PC-3 (cell line): ENCODE measurements at places on chromosomes 3 and 15.

GRCh38 chr3:21979706-21980105, 228.7 kb upstream of the ZNF385D start:
- peak; percentile 90 for DNase-seq

DNA sequence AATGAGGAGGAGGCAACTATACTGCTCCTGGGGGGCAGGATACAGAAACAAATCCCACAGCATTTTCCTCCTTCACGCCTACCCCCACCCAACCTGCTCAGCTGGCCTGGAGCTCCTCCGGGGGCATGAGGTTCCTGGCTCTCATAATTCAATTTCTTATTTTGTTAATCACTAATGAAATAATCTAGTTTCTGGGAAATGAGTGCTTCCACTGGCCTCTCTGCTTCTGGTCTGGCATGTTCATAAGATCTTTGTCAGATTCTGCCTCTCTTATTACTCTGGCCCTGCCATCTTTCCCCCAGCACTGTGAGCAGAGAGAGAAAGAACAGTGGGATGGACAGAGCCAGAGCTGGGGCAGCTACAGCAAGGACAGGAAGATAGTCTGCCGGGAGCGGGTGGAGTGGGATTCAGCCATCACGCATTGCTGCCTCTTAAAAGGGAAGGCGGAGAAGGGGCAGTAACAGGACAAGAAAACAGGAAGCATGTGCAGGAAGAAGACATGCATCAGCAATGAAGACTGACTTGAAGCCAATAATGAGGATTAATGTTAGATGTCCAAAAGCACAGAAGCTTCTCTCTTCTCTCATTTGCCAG, 13.6 kb downstream of the RPAP1 start:
- DNase-seq: no peak

DNA sequence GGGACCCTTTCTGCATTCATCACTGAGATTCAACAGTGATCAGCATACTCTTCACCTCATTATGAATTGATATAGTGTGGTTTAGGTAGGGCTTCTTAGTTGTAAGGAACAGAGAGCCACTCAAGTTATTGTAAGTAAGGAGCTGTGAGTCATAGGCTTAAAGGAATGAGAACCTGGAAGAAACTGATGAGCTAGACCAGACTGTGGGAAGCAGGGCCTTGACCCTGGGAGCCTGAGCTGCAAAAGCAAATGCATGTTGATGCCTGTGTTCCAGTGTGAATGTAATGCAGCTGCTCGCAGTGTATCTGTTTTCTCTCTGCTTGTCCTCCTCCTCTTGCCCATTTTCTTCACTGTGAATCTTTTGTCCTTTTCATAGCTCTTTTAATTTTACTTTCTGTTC, 13.6 kb downstream of the ZKSCAN7 start:
- no peak for DNase-seq

GRCh38 chr15:59437142-59437816, 707 bp upstream of the FAM81A start:
- DNase-seq: no peak

DNA sequence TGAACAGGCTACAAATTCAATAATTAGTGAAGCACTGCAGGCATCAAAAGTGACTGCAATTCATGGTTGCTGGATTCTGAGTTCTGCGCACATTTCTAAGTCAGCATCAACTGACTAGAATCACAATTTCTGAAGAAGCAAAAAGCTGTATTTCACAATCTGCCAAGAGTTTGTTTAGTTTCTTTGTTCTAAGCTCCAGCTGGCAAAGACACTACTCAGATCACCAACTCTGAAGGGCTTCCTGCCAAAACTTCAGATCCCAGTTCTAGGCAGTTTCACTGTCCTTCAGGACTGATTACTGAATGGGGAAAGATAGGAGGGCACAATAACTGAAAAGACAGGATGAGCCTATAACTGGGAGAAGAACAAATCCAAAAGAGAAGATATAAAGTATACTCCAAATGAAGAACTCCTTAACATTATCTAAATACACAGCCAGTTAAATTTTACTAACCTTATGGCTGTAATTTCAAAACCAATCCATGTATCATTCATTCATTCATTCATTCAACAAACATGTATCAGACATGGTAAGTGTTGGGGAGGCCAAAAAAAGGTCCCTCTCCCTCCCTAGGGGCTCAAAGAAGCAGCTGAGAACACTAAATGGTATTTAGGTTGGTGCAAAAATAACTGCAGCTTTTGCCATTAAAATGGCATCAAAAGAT, 17.1 kb downstream of the TJP1 start:
- peak; percentile 64 for DNase-seq

DNA sequence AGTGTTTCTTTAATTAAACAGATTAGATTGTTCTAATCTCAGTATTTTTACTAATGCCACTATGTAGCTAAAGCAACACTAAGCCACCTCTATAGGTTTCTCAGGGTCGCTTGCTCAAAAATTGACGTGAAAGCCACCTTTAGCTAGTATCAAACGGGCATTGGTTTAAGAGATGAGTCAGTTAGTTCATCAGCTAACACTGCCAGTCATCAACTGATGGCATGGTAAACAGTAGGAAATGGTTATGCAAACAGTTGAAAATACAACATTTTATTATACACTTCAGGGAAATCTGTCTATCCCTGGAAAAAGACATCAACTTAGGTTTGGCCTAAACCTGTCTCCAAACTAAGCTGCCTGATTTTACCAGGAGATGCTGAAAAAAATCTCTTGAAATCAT, 582.3 kb upstream of the NAALADL2 start:
- DNase-seq: peak; percentile 41

DNA sequence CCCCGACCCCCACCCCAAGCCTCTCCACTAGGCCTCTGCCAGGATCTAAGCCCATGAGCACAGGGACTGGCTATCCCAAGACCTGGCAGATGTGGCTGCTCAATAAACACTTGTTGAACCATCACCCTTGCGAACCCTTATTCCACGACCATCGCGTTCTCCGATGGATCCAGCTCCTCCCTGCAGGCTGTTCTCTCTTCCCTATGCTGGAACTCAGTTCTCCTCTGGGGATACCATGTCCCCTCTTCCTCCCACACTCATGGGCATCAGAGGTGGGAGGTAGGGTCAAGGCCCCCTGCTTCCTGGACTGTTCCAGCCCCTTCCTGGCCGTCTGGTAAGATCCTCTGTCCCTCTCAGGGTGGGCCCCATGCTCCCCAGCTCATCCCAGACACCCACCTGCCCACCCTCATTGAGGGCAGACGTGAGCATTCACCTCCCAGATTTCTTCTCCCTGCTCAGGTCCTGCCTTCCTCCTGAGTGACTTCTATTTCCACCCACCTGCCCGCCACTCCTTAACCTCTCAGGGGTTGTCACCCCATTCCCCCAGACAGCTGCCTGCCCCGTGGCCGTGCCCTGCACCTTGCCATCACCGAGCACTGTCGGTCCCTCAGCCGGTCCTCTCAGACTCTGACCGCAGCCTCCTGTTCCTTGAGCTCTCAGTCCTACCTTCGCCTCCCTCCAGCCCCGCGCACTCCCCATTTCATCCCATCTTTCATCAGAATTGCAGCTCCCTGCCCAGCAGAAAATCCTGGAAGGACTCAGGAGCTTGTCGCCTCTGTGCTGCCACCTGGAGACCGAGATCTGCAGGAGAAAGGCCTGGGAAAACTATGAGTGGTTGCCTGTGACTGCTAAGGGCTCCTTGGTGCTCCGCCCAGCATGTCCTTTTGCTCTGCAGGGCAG, 42.0 kb downstream of the PML start:
- DNase-seq: peak; percentile 69

DNA sequence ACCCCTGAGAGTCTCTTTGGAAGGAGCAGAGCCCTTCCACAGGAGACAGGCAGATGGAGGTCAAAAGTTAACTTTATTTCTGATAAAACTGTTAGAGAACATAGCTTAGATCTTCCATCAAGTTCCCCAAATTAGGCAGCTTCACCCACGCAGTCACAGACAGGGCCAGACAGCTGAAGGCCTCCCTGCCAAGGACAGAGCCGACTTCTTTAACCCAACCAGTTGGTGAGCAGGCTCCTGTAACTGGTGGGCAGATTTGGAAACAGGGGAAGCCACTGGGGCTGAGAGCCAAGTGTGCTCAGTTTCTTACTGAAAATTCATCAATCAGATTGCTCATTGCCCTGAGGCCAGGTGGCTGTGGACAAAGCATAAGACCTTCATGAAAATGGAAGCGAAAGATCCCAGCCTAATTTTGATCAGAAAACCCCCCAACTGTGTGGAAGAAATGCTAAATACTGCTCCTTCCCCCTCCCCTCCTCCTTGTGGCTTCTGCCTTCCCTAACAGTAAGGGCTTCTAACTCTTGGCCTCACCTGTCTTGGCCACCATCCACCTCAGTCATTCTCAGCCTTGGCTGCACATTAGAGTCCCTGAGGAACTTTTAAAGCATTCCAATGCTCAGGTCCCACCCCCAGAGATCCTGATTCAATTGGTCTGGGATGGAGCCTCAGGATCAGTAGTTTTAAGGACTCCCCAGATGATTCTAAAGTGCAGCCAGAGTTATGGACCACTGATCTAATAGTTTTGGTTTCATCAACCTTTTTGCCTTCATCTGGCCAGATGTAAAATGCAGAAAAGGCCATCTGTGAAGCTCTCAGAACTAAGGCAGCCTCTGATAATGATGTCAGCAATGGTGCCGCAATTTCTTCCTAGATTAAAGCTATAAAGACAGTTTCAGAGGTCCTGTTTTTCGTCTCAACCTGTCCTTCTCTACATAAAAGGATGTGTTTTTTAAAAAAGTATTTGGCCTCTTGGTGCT, 11.5 kb downstream of the CLRN1 start:
- no peak for DNase-seq

GRCh38 chr3:31343075-31343474, 189.7 kb upstream of the STT3B start:
- DNase-seq: no peak

- DNase-seq: peak; percentile 98
Observed at GRCh38 chr3:151976211-151977050, 103.0 kb downstream of the SUCNR1 start.

- DNase-seq: peak; percentile 2
Observed at GRCh38 chr3:129599607-129600006, 6.9 kb downstream of the PLXND1 start.

DNA sequence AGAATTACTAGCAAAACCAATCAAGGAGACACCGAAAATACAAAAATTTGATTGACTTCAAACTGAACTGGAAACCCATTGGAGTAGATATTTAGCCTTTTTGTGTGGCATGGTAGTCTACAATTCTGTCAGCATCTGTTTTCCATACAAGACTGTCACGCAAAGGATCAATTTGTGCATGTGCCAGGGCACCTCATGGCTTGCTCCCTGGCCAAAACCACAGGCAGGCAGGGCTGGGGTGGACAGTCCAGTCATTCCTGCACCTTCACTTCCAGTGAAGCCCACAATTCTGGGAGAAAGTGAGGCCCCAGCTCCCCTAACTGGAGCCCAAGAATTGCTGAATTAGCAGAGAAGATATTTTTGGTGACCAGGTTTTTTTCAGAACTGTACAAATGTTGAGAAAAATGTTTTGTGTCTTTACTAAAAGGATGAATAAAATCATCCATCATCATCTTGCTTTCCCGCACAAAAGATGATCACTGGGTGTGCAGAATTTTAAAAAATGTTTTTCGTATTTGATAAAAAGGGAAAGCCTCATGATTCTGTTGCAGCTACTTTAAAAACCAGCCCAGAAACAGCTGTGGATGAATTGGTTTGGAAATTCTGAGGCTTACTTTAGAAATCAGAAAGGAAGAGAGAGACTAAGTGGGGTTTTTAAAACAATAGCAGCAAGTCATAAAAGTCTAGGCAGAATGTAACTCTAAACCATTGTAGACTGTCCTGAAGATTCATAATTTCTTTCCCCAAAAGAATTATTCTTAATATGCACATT, 86.4 kb downstream of the PCCB start:
- DNase-seq: no peak

- peak; percentile 24 for DNase-seq
Observed at GRCh38 chr15:55742927-55743728, at the start of gene PRTG. TSS of gene PRTG (minus strand) at chr15:55743152. CDS start at chr15:55742931, 221 bp downstream.

- peak; percentile 96 for DNase-seq
Observed at GRCh38 chr3:182738583-182739411, 54.5 kb upstream of the ATP11B start.

DNA sequence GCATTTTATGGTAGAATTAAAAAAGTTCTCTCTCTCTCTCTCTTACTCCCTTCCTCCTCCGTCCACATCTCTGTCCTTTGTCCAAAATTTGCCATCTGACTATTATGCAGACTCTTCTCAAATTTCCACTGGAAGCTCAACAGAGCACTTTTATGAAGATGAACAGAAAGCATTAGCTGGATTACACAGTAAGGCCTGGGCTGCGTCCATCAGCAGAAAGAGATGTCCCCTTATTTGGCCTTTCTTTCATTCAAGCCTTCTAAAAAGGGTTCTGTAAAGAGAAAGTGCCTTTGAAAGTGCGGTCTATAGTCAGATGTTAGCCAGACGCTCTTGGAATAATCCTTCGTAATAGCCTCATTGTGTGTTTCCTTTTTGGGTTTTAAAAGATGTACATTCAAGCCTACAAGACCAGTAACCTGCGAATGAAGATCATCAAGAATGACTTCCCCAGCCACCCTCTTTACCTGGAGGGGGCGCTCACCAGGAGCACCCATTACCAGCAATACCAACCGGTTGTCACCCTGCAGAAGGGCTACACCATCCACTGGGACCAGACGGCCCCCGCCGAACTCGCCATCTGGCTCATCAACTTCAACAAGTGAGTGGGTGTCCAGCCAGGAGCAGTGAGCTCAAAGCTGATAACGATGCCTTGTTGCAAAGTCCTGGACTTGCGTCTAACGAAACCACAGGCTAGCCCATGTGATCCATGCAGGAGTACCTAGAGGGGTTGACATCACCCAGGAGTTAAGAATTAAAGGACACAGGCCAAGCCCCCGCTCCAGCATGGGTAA, 53.1 kb downstream of the MESD start:
- no peak for DNase-seq

DNA sequence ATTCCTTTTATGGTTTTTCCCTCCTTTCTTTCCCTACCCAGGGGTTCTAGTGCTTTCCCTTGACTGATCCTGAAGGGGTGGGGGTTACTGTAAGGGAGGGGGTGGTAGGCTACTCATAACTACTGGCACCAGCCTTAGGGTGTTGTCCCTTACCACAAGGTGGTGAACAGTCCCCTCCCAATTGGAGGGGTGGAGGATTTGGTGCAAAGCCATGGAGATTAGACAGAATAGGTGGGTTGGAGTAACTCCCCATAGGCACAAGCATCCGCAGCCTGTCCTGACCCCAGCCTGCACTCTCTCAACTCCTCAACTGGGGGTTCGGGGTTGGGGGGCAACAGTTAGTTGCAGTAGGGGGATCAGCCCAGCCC, 2.6 kb upstream of the HYAL2 start:
- no peak for DNase-seq

GRCh38 chr15:100190675-100191074, 151.1 kb downstream of the ADAMTS17 start:
- no peak for DNase-seq

DNA sequence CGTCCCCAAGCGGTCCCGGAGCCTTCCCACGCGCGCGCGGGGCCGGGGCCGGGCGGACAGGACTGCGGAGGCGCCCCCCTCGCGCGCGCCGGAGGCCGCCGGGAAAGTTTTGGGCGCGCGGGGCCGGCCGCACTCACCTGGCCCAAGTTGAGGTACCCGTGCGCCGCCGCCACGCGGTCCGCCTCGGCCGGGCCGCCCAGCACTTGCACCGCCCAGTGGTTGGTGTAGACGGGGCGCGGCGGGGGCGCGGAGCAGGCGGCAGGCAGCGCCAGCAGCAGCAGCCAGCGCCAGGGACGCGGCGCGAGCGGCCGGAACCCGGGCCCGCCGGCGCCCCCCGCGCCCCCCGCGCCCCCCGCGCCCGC, 289 bp downstream of the PCSK6 start:
- DNase-seq: peak; percentile 16

GRCh38 chr3:163213838-163214237, 1717.2 kb downstream of the OTOL1 start:
- DNase-seq: no peak

- DNase-seq: peak; percentile 82
Observed at GRCh38 chr3:44069276-44069675, 172.4 kb upstream of the TOPAZ1 start.
